NCI-H446 treated with DMSO at 0.1 percent for 48 hours (cell line): ENCODE measurements at places on chromosomes 12 and 14.
A peak's percentile ranks its signal among the peaks of the same experiment; 100 is the strongest.

DNA sequence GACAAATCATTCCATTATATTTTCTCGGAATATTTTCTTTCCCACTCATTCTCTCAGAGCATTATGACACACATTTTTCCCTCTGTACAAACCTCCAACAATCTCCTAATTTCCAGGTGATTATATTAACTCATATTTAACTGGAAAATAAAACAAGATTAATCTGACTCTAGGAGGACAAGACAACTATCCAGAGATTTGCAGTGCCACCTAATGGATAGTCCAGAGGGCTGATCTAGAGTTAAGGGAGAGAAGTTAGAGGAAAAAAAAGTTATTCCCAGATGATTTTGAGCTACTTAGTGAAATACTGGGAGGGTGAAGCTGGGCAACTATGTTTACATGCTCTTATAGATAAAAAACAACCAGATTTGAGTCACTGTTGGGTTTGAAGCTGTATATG is 161.7 kb downstream of the ALX1 start:
- no peak for DNase-seq

GRCh38 chr12:99045158-99045557 is 400.1 kb downstream of the APAF1 start:
- no peak for DNase-seq

- no peak for DNase-seq
These were observed 2.6 kb downstream of the TAS2R14 start for GRCh38 chr12:10936506-10936905.

DNA sequence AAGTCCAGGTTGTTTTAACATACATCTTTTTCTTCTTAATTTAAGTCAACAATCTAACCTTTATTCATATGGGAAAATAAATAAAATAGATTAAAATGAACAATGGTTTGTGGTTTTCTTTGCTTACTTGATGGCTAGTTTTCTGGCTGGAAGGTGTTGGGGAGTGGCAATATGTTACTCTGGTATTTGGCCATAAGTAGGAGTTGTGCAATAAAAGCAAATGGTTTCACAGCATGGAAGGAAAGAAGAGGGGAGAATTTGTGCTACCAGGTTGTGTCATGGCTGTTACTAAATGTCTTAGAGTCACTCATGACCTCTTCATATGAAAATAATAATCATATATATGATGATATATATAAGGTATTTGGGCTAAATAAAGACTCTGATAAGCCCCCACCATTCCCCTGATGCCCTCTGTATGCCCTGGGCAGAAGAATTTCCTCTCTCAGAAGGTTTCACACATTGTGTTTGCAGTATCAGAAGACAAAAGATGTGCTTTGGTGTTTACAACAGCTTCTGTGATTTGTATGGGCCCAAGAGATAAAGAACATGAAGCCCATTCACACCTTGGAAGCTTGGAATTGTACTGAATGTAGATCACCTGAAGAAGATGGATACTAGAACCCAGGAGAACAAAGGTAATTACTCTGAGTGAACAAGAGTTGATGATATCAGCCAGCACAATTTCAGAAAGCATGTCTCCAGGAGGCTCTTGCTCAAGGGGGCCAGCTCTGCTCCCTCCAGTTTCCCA is 160.9 kb downstream of the ALG10B start:
- no peak for DNase-seq

DNA sequence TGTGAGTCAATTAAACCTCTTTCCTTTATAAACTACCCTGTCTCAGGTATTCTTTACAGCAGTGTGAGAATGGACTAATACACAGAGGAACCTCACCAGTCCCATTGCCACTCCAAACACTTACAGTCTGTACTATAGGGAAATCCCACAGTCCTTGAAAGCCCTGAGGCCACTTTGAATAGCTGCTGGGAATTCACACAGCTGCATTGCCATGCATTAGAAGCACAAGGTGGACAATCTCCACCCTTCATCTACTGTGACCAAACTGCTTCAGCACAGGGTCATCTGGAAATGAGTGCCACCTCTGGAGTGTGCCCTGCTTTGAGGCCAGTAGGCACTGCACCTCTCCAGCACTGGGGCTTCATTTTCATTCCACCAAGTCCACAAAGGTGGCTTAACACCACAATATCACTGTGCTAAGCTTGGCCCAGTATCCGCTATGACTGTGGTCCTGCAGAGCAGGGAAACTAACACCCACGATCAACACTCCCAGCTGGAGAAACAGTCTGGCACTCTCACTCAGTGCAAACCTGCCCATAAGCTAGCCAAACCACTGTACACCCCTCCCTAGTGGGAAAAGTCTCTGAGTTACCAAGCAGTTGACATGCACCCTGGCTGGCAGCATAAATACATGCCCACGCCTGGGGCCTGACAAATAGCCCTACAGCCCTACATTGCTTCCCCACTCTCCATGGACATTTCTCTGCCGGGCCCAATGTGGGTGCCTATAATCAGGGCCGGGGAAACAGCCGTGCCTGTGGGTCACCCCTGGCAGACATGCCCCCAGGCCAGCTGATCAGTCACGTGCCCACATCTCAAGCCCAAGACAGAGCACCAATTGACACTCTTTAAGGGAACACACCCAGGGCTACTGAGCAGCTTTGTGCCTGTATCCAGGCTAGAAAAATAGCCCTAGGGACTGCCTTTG is 294.3 kb upstream of the MGAT4C start:
- DNase-seq = no peak

- no peak for DNase-seq
These were observed 46.0 kb downstream of the SMIM41 start for GRCh38 chr12:52125476-52125900.

- no peak for DNase-seq
These were observed 366.1 kb upstream of the TMPO start for GRCh38 chr12:98149270-98149669.

- no peak for DNase-seq
These were observed 3.6 kb downstream of the TNS2 start for GRCh38 chr12:53053218-53054111.

DNA sequence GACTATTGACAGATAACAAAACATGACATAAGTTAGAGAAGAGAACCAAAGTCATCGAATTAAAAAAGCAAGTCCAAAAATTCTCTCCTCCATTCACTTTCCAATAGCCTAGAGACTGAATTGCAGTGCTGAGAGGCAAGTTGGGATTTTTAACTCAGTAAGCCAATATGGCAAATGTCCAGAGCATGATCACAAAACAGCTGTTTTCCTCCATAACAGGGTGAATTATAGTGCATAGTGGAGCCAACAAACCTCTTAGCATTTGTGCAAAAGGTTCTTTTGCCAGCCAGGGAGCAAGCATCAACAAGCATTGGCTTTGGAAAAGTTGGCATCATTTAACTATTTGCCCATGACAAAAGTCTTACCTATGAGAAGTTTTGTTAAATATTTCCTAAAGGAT is 458.8 kb upstream of the NOVA1 start:
- peak; percentile 97 for DNase-seq

GRCh38 chr14:63487724-63488123 is 55.5 kb downstream of the PPP2R5E start:
- DNase-seq = no peak

DNA sequence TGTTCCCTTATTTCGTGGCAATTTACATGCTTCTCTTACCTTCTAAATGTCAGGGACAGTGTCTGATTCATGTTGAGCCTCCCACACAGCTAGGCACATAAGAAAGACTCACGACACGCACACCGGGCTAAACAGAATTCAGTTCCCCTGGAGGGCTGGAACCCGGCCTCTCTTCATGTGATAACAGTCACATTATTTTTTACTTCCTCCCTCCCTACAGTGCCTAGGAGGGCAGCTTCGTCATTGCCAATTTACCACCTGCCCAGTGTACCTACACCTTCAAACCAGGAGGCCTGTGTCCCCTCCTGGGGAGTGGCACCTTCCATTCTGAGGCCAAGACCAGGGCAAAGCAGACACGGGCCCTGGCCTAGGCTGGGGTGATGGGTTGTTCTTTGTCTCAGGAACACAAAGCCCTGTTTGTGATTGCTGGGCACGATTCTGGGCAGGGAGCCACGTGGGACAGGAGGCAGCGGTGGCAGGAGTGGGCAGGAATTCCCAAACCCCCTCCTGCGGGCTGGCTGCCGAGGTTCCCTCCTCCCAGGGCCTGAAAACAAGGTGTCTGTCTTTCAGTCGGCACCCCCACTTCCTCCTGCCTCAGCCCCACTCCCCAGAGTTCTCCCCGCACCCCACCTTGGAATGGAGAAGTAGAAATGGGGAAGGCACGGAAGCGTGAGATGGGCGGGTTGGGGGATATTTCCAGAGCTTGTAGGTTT is 6.8 kb upstream of the RASAL1 start:
- DNase-seq = no peak

GRCh38 chr12:108214486-108214885 is 85.4 kb downstream of the WSCD2 start:
- DNase-seq = no peak

DNA sequence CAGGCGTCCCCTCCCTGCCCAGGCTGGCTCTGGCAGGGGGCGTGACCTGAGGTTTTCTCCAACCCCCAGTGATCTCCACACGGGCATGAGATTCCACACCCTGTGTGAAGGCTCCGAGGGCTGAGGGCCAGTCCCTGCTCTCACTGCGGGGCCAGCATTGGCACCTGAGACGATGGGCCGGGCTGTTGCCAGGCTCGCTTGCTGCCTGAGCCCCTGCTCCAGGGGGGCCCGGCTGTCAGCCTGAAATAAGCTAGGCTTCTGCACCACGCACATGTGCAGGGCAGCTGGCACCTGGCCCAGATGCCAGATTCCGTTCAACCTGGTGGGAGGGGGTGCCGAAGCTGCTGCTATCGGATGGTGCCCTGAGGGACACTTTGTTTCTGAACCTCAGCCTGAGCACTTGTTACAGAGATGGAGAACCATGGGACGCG is 196.5 kb upstream of the PRMT8 start:
- DNase-seq = no peak

DNA sequence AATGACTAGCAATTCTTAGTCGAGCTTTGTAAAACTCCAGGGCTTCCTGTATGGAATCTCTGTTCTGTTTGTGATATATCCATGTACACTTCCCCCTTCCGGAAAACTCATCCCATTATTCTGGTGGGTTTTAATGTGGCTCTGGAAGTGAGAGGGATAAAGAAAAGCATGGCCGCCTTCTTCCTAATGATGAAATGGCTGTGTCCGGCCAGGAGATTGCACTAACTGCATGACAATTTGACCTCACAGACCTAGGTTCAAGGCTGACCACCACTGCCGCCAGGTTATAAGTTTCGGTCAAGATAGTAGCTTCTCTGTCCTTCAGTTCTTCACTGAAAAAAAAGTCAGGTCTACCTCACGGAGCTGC is 41.0 kb upstream of the NPAS3 start:
- no peak for DNase-seq

DNA sequence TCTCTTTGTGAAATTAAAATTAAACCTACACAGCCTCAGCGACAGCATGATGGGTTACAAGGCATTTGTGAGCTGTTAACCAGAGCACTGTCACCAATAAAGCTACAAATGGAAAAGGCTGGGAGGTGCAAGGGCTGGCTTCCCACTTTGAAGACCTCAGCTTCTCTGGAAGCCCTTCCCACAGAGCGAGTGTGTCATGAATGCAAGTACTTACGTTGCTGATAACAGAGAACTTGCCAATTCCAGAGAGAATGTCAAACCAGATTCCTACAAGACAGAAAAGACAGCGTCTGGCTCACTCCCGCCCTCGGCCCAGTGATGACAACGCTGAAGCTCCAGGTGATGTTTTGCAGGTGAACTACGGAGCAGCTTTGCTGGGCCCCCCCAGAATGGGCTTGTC is 145.8 kb downstream of the NTF3 start:
- DNase-seq = no peak

GRCh38 chr14:68473794-68474193 is 319.1 kb downstream of the ZFP36L1 start:
- no peak for DNase-seq

GRCh38 chr14:73189651-73190050 is 47.7 kb upstream of the PAPLN start:
- no peak for DNase-seq

DNA sequence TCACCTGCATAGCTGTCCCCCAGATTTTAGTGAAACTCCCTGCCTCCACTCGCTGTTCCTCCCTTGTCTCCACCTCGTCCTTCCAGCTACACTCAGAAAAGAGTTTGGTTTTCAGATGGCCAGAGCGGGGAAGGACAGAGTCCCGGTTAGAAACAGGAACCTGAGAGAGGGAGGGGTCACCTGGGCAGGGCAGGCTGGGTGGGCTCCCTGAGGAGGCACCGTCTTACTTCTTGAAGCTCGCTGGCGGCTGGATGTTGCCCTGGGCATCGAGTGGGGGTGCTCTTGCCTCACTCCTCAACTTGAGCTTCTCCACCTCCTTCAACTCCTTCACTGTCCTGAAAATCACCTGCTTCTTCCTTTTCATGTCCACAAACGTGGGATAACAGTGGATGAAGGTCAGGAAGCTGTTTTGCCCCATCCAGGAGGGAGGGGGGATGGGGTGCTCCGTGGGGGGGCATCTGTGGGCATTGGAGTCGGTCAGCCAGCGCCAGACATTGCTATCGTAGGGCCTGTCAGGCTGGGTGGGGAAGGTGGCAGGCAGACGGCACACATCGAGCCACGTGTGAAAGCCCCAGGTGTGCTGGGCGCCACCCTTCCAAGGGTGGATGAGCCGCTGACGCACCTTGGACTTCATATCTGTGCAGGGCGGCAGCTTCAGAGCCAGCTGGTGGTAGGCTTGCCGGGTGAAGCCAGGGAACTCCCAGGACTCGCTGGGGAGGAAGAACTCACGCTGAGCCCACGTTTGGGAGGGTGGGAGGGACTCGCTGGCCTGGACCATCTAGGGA is 2.0 kb downstream of the TEX52 start:
- DNase-seq = no peak

- no peak for DNase-seq
These were observed 113.6 kb downstream of the DAD1 start for GRCh38 chr14:22475381-22475780.

DNA sequence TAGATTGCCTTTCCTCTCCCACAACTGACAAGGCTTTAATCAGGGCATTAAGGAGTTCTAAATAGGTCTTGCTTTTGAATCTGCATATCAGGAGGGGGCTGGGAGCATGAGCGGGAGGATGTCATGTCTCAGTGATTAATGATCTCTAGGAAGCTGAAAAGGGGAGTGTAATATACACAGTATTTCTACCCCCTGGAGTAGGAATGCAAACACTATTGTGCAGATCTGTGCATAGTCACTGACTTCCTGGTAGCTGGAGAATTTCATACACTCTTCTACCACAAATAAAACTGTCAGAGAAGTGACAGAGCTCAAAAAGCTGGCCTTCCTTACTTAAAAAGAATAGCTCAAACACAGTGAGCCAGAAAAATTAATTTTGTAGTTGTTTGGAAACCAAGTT is 65.8 kb downstream of the RIC8B start:
- DNase-seq = no peak
